ENCODE measurements at places on chromosomes 1 and 21. TPM values are rescaled to one million over a fixed set of nuclear protein-coding genes. Genes with fewer than 3 reads are reported as not detected.

- H3K27me3 ChIP-seq = no peaks in the 10 kb centered on the region
- H3K4me3 ChIP-seq = no peak overlapping the region
- H3K27ac ChIP-seq = no peak overlapping the region
- no peaks in the 10 kb centered on the region for H3K36me3 ChIP-seq
Measured at GRCh38 chr1:15004396-15004795, 149.2 kb upstream of the TMEM51 start.

GRCh38 chr1:8541961-8542521 lies 224.1 kb downstream of the SLC45A1 start:
- no peaks in the 10 kb centered on the region for H3K27me3 ChIP-seq
- DNase-seq = no peak
- no peaks in the 10 kb centered on the region for H3K4me1 ChIP-seq
- H3K27ac ChIP-seq = no peak overlapping the region

GRCh38 chr1:115456441-115456961 lies 118.5 kb upstream of the NGF start:
- H3K4me3 ChIP-seq = no peak overlapping the region
- no peaks in the 10 kb centered on the region for H3K27me3 ChIP-seq
- no peaks in the 10 kb centered on the region for H3K4me1 ChIP-seq
- DNase-seq = no peak
- no peak overlapping the region for H3K27ac ChIP-seq

- no peak overlapping the region for H3K4me3 ChIP-seq
- no peaks in the 10 kb centered on the region for H3K4me1 ChIP-seq
- no peaks in the 10 kb centered on the region for H3K36me3 ChIP-seq
- DNase-seq = peak; percentile 24
Measured at GRCh38 chr1:212718499-212718898, 18.9 kb upstream of the BATF3 start.

GRCh38 chr1:25528881-25529517 lies 14.4 kb upstream of the LDLRAP1 start:
- H3K4me3 ChIP-seq = no peak overlapping the region
- H3K36me3 ChIP-seq = no peaks in the 10 kb centered on the region
- H3K27ac ChIP-seq = no peak overlapping the region
- H3K27me3 ChIP-seq = no peaks in the 10 kb centered on the region
- H3K4me1 ChIP-seq = no peaks in the 10 kb centered on the region
- no peak for DNase-seq

DNA sequence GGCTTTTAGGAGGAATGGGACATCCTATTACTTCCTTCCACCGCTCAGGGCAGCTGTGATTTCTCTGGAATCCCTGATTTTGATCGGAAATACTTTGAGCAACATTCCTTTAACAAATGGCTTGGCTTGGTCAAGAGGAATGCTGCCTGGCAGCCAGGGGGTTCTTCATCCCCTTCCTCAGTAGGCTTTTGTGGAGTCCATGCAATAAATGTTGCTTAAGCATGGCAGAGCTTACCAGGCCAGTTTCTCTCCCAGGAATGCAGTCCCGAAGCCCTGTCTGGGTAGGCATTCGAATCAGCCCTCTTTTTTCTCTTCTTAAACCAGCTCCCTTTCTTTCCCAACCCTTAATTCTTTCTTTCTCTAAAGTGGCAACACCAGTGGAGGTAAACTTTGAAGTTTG lies 177.1 kb upstream of the KIAA0040 start:
- H3K27ac ChIP-seq = no peak overlapping the region
- no peaks in the 10 kb centered on the region for H3K36me3 ChIP-seq
- no peak overlapping the region for H3K4me3 ChIP-seq
- H3K4me1 ChIP-seq = no peaks in the 10 kb centered on the region
- no peaks in the 10 kb centered on the region for H3K27me3 ChIP-seq

- no peaks in the 10 kb centered on the region for H3K36me3 ChIP-seq
- no peak overlapping the region for H3K27ac ChIP-seq
- H3K27me3 ChIP-seq = no peaks in the 10 kb centered on the region
- H3K4me3 ChIP-seq = no peak overlapping the region
- H3K4me1 ChIP-seq = no peaks in the 10 kb centered on the region
Measured at GRCh38 chr1:12012560-12013316, 6.6 kb upstream of the MIIP start.

DNA sequence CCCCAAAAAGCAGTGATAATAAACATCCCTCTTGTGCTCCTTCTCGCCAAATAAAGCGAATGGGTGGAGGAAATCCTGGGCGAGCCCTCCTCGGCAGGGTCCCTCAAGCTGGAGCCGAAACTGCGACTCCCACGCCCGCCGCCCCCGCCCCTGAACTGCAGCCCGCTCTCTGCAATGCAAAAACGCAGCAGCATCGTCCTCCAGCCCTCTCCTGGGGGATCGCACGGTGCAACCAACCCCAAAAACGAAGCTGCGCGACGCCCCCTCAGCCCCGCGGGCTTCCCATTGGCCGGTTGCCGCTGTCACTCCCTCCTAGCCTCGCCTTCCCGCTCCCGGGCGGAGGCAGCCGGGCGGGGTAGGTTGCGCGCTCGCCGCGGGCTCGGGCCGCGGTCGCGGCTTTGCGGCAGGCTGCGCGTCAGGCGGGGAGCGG lies at the start of gene TMCC2:
TMCC2 (plus strand) TSS at position 363 of the 430 bp plus-strand sequence. CDS start 619 bp downstream, outside the sequence.
- peak within 1 kb of the TSS; percentile 90 for H3K4me3 ChIP-seq
- no peaks in the 10 kb centered on the region for H3K36me3 ChIP-seq
- peak; percentile 99 for DNase-seq
- peaks cover 26% of the 10 kb centered on the region for H3K4me1 ChIP-seq
- H3K27me3 ChIP-seq = peaks cover 9% of the 10 kb centered on the region

DNA sequence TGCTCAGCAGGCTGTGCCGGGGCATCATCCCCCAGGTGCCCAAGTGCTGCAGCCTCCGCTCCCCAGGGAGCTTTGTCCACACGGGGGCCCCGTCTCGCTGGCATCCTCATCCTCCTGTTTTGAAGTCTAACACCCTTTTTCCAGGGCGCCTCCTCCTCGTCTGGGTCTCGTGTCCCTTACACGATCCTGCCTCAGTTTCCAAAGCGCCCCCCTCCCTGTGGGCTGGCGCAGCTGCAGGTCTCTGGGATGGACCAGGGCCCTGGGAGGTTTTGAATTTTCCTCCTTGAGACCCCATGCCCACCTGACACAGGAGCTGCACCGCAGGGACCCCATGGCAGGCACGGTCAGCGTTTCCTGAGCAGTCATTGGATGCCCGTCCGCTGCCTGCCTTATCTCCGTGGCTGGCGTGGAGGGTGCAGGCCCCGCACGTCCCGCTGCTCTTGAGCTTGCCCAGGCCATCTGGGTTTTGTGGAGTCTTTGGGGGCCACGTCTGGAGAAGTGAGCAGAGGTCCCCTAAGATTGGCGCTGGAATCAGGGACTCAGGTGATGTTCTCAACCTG lies 37.4 kb upstream of the DIP2A start:
- peaks cover 4% of the 10 kb centered on the region for H3K4me1 ChIP-seq
- H3K36me3 ChIP-seq = no peaks in the 10 kb centered on the region
- no peaks in the 10 kb centered on the region for H3K27me3 ChIP-seq

DNA sequence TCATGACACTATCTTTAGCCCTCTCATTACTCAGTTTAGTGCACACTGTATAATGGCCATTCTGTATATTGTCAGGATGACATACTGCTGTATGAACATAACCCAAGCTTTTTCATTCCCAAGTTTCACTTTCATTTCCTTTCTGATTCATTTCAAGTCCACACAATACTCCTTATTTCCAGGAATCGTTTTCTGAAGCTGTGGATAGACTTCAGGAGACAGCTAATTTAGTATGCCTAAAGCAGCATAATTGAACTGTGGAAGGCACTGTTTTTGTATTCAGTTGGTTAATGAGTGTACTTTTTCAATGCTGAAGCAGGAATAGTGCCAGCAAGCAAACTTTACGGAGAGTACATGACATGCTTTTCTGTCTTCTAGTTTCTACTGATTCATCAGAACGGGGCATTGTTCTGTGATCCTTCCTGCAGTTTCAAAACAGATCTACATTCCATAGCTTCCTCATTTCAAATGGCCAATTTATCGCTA lies 578.5 kb upstream of the ZP4 start:
- no peak for DNase-seq
- no peak overlapping the region for H3K27ac ChIP-seq
- H3K4me1 ChIP-seq = no peaks in the 10 kb centered on the region
- no peak overlapping the region for H3K4me3 ChIP-seq
- no peaks in the 10 kb centered on the region for H3K27me3 ChIP-seq

DNA sequence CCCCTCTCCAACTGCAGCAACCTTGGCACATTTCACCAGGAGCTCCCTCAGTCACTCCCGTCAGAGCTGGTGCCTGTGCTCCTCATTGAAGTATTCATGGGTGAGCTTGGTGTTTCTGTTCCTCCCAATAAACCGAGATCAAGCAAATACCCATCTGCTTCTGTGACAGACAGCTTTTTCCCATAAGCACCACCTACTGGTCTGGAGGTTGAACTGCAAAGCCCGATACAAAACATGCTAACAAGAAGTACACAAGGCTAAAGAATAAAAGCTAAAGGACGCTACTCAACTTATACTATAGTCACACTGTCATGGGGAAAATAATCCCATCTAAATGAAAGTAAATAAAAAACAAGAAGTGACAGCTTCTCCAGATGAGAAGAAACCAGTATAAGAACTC lies 111.9 kb upstream of the C21orf91 start:
- H3K4me3 ChIP-seq = no peak overlapping the region
- H3K36me3 ChIP-seq = no peaks in the 10 kb centered on the region
- no peak overlapping the region for H3K27ac ChIP-seq
- peaks cover 17% of the 10 kb centered on the region for H3K4me1 ChIP-seq
- H3K27me3 ChIP-seq = no peaks in the 10 kb centered on the region
- DNase-seq = no peak

- no peaks in the 10 kb centered on the region for H3K36me3 ChIP-seq
- no peaks in the 10 kb centered on the region for H3K27me3 ChIP-seq
- no peak for DNase-seq
- H3K27ac ChIP-seq = no peak overlapping the region
- H3K4me1 ChIP-seq = no peaks in the 10 kb centered on the region
- no peak overlapping the region for H3K4me3 ChIP-seq
Measured at GRCh38 chr1:54928327-54928726, 41.3 kb upstream of the DHCR24 start.

- no peaks in the 10 kb centered on the region for H3K4me1 ChIP-seq
- DNase-seq = no peak
- H3K4me3 ChIP-seq = no peak overlapping the region
- no peak overlapping the region for H3K27ac ChIP-seq
- H3K27me3 ChIP-seq = no peaks in the 10 kb centered on the region
Measured at GRCh38 chr1:151944126-151944856, 35.0 kb upstream of the THEM4 start.

GRCh38 chr1:116740746-116741145 lies 13.5 kb upstream of the CD2 start:
- no peak overlapping the region for H3K27ac ChIP-seq
- no peak overlapping the region for H3K4me3 ChIP-seq
- no peaks in the 10 kb centered on the region for H3K4me1 ChIP-seq
- no peaks in the 10 kb centered on the region for H3K36me3 ChIP-seq

GRCh38 chr1:25926731-25927496 lies 20.7 kb upstream of the STMN1 start:
- H3K27ac ChIP-seq = peak overlapping the region; percentile 49
- peak; percentile 46 for DNase-seq
- H3K36me3 ChIP-seq = no peaks in the 10 kb centered on the region
- peaks cover 34% of the 10 kb centered on the region for H3K4me1 ChIP-seq
- H3K4me3 ChIP-seq = no peak overlapping the region
- peaks cover 30% of the 10 kb centered on the region for H3K27me3 ChIP-seq

- H3K27me3 ChIP-seq = no peaks in the 10 kb centered on the region
- H3K4me1 ChIP-seq = no peaks in the 10 kb centered on the region
- DNase-seq = no peak
- no peaks in the 10 kb centered on the region for H3K36me3 ChIP-seq
- no peak overlapping the region for H3K4me3 ChIP-seq
Measured at GRCh38 chr1:231643071-231643934, 16.7 kb downstream of the DISC1 start.

GRCh38 chr21:35428489-35428888 lies 379.4 kb upstream of the RUNX1 start:
- peaks cover 21% of the 10 kb centered on the region for H3K4me1 ChIP-seq
- no peaks in the 10 kb centered on the region for H3K36me3 ChIP-seq
- DNase-seq = peak; percentile 52
- no peak overlapping the region for H3K27ac ChIP-seq
- H3K4me3 ChIP-seq = no peak overlapping the region

DNA sequence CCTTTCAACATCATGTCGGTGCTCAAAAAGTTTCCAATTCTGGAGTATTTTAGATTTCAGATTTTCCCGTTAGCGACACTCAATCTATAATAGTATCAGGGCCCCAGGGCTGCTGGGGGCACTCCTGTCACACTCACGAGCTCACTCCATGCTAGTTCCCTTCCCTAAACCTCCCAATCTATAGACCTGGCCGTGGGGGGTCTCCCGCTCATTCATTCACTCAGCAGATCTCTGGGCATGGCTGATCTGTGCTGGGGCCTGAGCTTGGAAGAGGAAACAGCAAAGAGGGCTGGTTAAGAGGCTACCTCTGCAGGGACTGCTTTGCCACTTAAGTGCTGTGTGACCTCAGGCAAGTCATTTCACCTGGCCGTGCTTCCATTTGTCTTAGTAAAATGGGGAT lies 46.8 kb upstream of the LAPTM5 start:
- H3K4me3 ChIP-seq = no peak overlapping the region
- H3K36me3 ChIP-seq = no peaks in the 10 kb centered on the region
- H3K4me1 ChIP-seq = peaks cover 36% of the 10 kb centered on the region

DNA sequence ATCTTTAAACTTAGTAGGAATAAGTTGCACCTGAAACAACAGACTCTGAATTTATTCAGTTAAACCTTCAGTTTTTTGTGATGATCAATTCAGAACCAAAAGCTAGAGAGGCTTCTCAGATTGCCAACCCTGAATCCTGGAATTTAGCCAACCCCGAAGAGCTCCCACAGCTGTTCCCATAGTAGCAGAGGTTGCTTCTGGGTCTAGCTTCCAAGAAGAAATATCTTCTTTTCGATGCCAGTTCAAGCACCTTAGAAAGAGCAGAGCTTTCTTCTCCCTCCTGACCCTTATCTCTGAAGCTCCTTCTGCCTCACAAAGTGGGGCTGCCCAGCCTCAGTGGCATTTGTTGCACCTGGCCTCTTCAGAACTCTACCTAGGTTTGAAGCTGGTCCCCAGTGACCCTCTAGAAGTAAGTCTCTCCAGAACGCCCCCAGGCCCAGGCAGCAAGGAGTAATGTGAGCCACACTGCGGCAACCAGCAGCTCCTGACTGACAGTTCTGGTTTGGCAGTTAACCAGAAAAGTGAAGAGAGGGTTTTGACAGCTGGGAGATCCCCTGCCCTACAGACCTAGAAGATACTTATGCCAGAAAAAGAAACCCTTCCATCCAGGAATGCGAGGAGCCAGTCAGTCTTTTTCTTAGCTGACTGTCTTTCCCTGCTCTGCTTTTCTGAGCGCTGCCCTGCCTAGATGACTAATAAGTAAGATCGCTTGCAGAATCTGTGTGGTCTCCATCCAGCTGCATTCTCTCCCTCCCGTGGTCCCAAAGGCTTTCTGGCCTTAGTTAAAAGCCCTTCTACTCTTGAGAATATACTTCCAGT lies 165.9 kb downstream of the ADGRL4 start:
- H3K27me3 ChIP-seq = no peaks in the 10 kb centered on the region
- DNase-seq = peak; percentile 68
- no peak overlapping the region for H3K4me3 ChIP-seq
- H3K4me1 ChIP-seq = peaks cover 20% of the 10 kb centered on the region

- no peak for DNase-seq
- no peak overlapping the region for H3K27ac ChIP-seq
- H3K27me3 ChIP-seq = peaks cover 49% of the 10 kb centered on the region
- H3K4me1 ChIP-seq = peaks cover 8% of the 10 kb centered on the region
- no peak overlapping the region for H3K4me3 ChIP-seq
Measured at GRCh38 chr21:44934797-44935532, 4.9 kb upstream of the SLX9 start.

Gene CAMK2N1
- 6.0 TPM for total RNA-seq

Gene IVL
- not detected for total RNA-seq

Gene CYP4A11
- total RNA-seq = not detected

Gene PLA2G4A
- 0.81 TPM for total RNA-seq

Gene TRIM45
- total RNA-seq = 19.0 TPM

Gene AKT3
- total RNA-seq = 25.9 TPM

Gene TRIM62
- 1.4 TPM for total RNA-seq

Gene S100A7A
- not detected for total RNA-seq

Gene FAM43B
- total RNA-seq = not detected

Gene ADSS2
- total RNA-seq = 181 TPM

Gene LEPROT
- 44.3 TPM for total RNA-seq
